ENCODE measurements at places on chromosomes 3 and 15.

DNA sequence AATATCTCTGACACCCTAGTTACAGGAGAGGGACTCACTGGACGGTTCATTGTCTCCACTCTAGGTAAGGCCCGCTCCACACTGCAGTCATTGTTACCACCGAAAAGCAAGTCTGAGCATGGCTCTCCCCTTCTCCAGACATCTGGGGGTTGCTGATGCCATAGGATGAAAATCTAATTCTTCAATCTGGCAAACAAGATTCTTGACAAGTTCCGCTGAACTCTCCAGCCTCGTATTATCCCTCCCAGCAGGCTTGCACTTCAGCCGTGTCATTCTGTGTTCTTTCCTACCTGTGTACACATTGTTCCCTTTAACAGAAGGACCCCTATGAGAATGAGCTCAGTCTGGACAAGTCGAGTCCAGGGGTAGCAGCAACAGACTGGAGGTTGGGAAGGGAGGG lies 152.3 kb upstream of the NR2E3 start:
- no peak for DNase-seq

DNA sequence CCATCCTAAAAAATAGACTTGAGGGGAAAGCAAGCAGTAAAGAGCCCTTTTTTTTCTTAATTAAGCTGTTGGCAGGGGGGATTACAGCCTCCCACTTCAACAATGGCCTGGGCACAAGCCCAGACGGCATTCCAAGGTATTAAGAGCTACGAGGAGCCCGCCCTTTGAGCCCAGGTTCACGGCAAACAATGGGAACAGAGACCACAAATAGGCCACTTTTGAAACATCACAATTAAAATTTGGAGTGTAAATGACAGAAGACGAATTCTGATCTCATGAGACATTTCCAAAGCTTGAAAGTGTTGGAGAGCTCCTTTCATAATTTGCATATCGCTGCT lies 8.9 kb downstream of the CHSY1 start:
- DNase-seq = no peak

GRCh38 chr3:62101488-62101887 lies 271.9 kb downstream of the FEZF2 start:
- DNase-seq = no peak

DNA sequence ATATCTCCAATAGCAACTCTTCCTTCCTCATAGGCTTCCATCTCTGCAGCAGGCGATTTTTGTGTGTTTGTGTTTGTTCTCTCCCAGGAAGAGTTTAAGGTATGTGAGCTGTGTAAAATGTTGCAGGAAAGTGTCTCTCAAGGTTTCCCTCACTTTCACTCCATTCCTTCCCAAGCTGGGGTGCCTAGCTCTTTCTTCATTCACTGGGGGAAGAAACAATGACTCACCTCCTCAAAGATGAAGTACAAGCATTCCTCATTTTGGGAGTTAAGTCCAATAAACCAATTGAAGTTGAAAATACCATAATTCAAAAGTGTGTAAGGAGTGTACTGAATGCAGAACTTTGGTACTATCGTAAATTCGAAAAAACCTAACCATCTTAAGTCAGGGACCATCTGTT lies 422.7 kb upstream of the CFAP20DC start:
- DNase-seq = no peak
